Endodermal cell (in vitro differentiated cells): ENCODE measurements at places on chromosomes 12 and 14. TPM values are rescaled to one million over a fixed set of nuclear protein-coding genes. Genes with fewer than 3 reads are reported as not detected.

The BRMS1L gene
- 4.7 to 9.0 TPM (median 7.9 TPM) in 3 replicates for total RNA-seq

The KLHDC1 gene
- 0.35 and 0.68 TPM in 2 replicates for total RNA-seq

The SAMD4A gene
- total RNA-seq = 8.0 and 12.2 TPM in 2 replicates

The MAP3K9 gene
- total RNA-seq = 30.0 and 34.1 TPM in 2 replicates

The DPPA3 gene
- total RNA-seq = 1.2 to 3.9 TPM (median 1.3 TPM) in 3 replicates

The NYNRIN gene
- total RNA-seq = 19.6 and 19.7 TPM in 2 replicates

The AQP2 gene
- total RNA-seq = not detected in 2 replicates

The RIPK3 gene
- not detected in 3 replicates for total RNA-seq

The FGD4 gene
- 27.6 to 44.0 TPM (median 31.2 TPM) in 3 replicates for total RNA-seq

The POTEG gene
- not detected in 2 replicates for total RNA-seq

The AMDHD1 gene
- 0.46 and 0.72 TPM in 2 replicates for total RNA-seq

The PLA2G1B gene
- total RNA-seq = not detected in 3 replicates

The CLEC1B gene
- not detected in 2 replicates for total RNA-seq

The TAS2R19 gene
- total RNA-seq = 3.1 to 3.6 TPM (median 3.3 TPM) in 3 replicates

The NDRG2 gene
- 44.6 to 54.9 TPM (median 52.8 TPM) in 3 replicates for total RNA-seq

The CLEC4C gene
- not detected in 2 replicates for total RNA-seq

The RBMS2 gene
- total RNA-seq = 26.3 to 38.9 TPM (median 38.1 TPM) in 3 replicates

The SLC35E3 gene
- 12.7 and 14.6 TPM in 2 replicates for total RNA-seq

The GYS2 gene
- total RNA-seq = not detected in 3 replicates

The TMEM132C gene
- 0.26 and 0.32 TPM in 2 replicates for total RNA-seq

The VRTN gene
- total RNA-seq = 43.8 to 65.7 TPM (median 61.8 TPM) in 3 replicates

The RTL1 gene
- total RNA-seq = 0.66 and 0.86 TPM in 2 replicates

The MIP gene
- not detected in 2 replicates for total RNA-seq

The SMAGP gene
- total RNA-seq = 27.2 to 67.5 TPM (median 61.2 TPM) in 3 replicates

The GLI1 gene
- total RNA-seq = 1.1 to 3.4 TPM (median 2.5 TPM) in 3 replicates

The LMNTD1 gene
- total RNA-seq = 53.2 and 54.7 TPM in 2 replicates

The HAL gene
- 0.31 TPM in 1 of 2 replicates, not detected in the other for total RNA-seq
